A172 (cell line): ENCODE measurements at places on chromosomes 7 and 10. TPM values are rescaled to one million over a fixed set of nuclear protein-coding genes. Genes with fewer than 3 reads are reported as not detected.

Gene KCNMA1
- 38.5 and 50.7 TPM in 2 replicates for total RNA-seq

DNA sequence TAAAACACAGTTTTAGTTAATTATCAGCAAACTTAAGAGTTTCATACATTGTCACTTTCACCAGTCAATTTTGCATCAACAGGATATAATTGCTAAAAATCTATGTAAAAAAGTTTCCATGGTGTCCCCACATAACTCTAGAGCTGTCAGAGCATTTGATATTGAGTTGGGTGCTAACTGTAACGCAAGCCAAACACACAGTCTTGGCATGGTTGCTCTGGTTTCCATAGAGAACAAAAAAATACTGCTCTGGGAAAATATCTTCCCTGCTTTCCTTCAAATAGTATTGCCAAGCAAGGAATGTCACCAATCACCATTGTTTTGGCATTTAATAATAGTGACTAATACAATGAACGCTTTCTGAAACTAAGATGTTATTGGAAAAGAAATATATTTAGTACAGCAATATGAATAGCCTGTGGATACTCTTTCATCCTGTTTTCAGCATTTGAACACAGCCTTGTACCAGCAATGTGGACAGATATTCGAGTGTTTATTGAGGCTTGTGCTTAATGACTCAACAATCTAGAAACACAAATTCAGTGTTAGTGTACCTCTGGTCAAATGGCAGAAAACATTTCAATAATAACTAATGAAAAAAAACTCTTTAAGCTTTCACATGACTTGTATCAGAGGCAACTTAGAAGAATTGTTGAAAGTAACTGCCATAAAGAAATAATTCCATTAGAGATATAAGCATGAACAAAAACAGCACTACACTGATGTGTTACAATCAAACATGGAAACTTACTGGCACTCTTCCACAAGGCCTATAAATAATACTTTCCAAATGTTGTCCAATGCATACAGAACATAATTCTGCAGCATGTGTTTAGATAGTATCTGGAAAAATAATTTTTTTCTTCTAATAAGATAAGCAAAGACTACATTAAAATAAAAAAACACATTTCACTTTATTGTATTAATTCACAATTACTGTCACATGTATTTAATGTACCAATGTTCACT, 1469.5 kb upstream of the CELF2 start:
- DNase-seq: no peak

Gene PDK4
- 0.07 and 0.43 TPM in 2 replicates for total RNA-seq

Gene MSMB
- not detected in 2 replicates for total RNA-seq

- no peak for DNase-seq
Observed at GRCh38 chr7:19561121-19561805, 147.6 kb downstream of the POLR1F start.

DNA sequence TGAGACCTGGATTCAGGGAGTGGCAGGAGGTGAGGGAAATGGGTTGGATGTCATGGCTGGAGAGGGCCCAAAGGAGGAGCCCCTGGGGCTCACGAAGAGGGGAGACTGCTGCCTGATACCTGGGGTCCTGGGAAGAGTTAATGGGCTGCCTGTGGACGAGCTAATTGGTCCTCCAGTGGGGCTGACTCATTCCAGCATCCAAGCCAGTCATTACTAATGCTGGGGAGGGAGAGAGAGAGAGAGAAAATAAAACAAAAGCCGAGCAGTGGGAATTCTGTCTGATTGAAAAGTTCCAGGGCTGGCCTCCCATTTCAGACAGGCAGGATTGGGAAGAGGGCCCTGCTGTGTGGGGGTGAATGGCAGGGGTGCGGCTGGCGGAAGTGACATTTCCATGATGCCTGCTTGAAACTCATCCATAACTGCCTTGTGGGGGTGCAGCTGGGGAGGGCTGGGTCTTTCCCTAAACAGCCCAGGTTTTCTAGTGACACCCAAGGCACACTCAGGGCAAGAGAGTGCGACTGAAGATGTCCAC, 297.8 kb downstream of the RPS24 start:
- DNase-seq: peak; percentile 83

Gene ANKRD1
- 705 and 1,018 TPM in 2 replicates for total RNA-seq

GRCh38 chr10:122126763-122127659, 138.0 kb downstream of the TACC2 start:
- DNase-seq: peak; percentile 87

DNA sequence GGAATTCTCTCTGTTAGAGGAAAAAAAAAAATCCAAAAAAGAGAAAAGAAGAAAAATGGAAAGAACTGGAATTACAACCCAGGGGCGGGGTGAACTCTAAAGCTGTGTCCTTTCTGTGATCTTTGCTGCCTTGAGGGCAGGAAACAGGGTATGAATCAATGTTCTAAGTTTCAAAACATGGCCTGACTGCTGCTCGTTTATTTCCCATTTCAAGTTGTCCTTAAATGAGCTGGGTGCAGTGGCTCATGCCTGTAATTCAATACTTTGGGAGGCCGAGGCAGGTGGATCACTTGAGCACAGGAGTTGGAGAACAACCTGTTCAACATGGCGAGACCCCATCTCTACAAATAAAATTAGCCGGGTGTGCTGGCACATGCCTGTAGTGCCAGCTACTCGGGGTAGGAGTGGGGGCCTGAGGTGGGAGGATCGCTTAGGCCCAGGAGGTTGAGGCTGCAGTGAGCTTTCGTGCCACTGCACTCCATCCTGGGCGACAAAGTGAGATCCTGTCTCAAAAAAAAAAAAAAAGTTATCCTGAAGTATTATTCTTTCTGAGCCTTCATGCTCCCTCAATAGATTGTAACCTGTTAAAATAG, 24.7 kb upstream of the TFAM start:
- DNase-seq: no peak

- DNase-seq: peak; percentile 52
Observed at GRCh38 chr10:58952747-58953466, 223.5 kb upstream of the PHYHIPL start.

- DNase-seq: no peak
Observed at GRCh38 chr10:123991611-123992570, 100.3 kb upstream of the CPXM2 start.

DNA sequence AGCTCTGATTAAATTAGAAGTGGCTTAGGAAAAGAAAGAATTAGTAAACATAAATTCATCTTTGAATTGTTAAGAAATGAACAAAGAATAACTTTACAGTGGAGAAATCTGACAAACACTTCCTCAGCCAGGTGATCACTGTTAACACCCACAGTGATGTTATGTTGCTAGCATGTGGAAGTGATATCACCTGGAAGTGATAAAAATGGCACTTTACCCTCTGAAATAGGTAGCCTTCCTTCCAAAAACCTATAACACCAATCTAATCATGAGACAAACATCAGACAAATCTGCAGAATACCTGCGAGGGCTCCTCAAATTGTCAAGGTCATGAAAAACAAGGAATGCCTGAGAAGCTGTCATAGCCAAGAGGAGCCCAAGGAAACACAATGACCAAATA, 59.5 kb downstream of the SNX10 start:
- DNase-seq: no peak

- DNase-seq: no peak
Observed at GRCh38 chr7:158531661-158532060, 56.0 kb downstream of the PTPRN2 start.

Gene C10orf143
- 0.05 TPM in 2 replicates for total RNA-seq

Gene NXPH1
- not detected in 2 replicates for total RNA-seq

Gene HMX2
- total RNA-seq: not detected in 2 replicates

Gene ASAH2B
- total RNA-seq: 3.0 and 3.1 TPM in 2 replicates

GRCh38 chr7:90320418-90320800, 695 bp downstream of the FAM237B start:
- DNase-seq: no peak

DNA sequence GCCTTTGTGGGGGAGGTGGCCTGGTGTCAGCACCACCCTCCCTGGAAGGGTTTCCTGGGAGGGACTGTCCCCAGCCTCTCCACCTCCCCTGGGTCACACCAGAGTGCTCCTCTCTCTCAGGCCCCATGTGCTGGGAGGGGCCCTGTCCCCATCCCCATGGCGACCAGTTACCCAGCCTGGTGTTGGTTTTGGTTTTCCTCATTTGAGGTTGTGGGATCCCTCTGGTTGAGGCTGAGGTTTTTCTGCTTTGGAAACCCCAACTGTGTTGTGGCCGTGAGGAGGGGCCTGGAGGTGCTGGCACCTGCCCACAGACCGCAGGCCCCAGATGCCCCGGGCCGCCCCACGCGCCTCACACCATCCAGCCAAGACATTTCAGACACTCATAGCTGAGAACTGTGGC, 106.3 kb downstream of the GRK5 start:
- peak; percentile 61 for DNase-seq

Gene ACTL6B
- total RNA-seq: not detected in 2 replicates

GRCh38 chr10:114575417-114576131, 82.5 kb downstream of the ABLIM1 start:
- DNase-seq: no peak

Gene DPP6
- not detected in 2 replicates for total RNA-seq

- peak; percentile 63 for DNase-seq
Observed at GRCh38 chr10:36344240-36345174, 702.4 kb upstream of the FZD8 start.

GRCh38 chr7:69661342-69661741, 63.1 kb downstream of the AUTS2 start:
- DNase-seq: no peak

DNA sequence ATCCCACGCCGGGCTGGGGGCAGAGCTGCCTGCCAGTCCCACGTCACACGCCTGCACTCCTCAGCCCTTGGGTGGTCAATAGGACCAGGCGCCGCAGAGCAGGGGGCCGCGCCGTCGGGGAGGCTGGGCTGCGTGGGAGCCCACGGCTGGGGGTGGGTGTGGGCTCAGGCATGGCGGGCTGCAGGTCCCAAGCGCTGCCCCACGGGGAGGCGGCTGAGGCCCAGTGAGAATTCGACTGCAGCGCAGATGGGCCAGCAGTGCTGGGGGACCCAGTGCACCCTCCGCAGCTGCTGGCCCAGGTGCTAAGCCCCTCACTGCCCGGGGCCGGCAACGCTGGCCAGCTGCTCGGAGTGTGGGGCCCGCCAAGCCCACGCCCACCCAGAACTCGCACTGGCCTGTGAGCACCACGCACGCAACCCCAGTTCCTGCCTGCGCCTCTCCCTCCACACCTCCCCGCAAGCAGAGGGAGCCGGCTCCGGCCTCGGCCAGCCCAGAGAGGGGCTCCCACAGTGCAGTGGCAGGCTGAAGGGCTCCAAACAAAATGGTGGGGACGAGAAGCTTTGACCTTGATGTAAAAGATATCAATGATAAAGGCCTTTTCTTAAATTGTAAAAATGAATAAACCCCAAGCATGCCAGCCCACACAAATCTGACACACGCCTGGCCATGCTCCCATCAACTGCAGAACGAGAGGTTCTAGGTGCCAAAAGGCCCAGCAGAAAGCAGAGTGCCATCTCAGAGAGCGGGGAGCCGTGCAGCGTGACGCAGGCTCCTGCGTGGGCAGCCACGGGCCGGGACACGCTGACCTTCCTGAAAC, 255.5 kb downstream of the MAD1L1 start:
- DNase-seq: no peak

Gene SPDYE8
- total RNA-seq: not detected in 2 replicates

GRCh38 chr7:36469236-36469635, 79.6 kb downstream of the ANLN start:
- no peak for DNase-seq

DNA sequence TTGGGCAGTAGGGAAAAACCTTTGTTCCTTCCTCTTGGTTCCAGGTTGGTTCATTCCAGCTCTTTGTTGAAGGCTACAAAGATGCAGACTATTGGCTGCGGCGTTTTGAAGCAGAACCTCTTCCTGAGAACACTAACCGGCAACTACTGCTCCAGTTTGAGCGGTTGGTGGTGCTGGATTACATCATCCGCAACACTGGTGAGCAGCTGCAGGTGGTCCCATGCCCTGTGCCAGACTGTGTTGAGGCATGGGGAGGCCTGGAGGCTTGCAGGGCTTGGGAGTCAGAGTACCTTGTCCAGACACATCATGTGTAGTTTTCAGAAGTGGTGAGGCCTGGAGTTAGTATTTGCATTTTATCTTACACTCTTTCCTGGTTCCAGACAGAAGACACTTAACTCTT, 16.3 kb downstream of the PI4K2A start:
- no peak for DNase-seq

DNA sequence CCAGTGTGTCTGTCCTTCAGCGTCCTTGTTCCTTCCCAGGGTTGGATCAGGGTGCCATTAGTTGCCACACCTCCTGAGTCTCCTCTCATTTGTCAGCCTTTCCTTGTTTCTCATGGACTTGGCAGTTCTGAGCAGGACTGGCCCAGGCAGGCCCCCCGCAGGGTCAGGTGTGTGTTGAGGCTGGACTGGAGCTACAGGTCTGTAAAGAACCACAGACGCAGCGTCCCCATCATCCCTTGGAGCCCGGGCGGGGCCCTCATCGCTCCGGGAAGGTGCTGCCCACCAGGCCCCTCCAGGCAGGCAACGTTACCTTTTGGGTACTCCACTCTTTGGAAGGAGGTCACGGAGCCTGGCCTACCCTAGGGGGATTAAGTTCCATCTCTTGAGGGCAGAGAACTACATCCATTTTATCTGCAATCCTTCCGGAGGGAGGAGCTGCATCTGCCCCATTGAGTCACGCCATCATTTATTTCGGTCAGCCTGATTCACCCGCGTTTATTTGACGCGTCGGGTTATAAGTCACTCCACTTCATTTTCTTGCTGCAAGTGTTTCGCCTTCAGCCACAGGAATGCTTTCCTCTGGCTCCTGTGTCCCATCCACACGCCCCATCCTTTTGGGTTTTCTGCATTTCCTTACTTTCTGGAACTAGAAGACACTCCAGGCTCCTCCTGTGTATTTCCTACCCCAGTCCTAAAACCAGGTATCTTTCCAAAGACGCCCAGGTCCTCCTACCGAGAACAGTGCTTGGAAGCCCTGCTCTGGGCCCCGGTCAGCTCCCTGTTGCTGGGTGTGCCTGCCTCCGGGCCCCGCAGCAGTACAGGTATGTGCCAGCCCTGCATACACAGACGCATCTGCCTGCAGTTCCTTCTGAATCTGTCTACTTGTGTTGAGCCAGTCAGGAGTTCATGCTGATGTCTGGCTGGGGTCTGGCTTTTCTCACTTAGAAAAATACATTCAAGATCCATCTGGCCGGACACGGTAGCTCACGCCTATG, 141.9 kb downstream of the MAD1L1 start:
- no peak for DNase-seq

GRCh38 chr7:94323844-94324243, 70.9 kb upstream of the COL1A2 start:
- no peak for DNase-seq

Gene CACNA2D1
- total RNA-seq: 0.24 TPM in 1 of 2 replicates, not detected in the other

Gene CPED1
- total RNA-seq: 18.0 and 18.4 TPM in 2 replicates

GRCh38 chr10:91220954-91221675, 652 bp downstream of the PCGF5 start:
- peak; percentile 30 for DNase-seq

- DNase-seq: no peak
Observed at GRCh38 chr10:106931853-106932249, 232.7 kb downstream of the SORCS1 start.

DNA sequence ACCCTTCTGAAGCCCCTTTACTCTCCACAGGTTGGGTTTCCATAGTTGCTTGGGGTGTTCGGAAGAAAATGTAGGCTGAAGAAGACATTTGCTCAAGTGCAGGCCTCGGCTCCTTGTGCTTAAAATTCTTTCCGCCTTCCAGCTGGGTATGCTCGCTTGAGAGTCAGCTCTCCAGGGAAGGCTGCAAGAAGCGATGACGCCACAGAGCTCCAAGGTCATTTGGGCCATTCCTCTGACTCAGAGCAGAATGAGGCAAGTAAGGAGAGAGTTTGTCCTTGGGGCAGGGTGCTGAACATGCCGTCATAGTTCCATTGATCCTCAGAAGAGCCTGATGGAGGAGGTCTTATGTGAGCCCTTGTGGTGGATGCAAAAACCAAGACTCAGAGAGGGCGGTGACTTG, 27.4 kb upstream of the HSPA12A start:
- DNase-seq: no peak

- DNase-seq: peak; percentile 19
Observed at GRCh38 chr7:82697897-82698296, 254.3 kb upstream of the CACNA2D1 start.
